ENCODE measurements at places on chromosomes 1 and 21.

- DNase-seq = no peak
Observed at GRCh38 chr1:147781056-147781471, 20.7 kb upstream of the GJA5 start.

GRCh38 chr1:12346483-12347151 lies 116.8 kb downstream of the VPS13D start:
- DNase-seq = no peak

DNA sequence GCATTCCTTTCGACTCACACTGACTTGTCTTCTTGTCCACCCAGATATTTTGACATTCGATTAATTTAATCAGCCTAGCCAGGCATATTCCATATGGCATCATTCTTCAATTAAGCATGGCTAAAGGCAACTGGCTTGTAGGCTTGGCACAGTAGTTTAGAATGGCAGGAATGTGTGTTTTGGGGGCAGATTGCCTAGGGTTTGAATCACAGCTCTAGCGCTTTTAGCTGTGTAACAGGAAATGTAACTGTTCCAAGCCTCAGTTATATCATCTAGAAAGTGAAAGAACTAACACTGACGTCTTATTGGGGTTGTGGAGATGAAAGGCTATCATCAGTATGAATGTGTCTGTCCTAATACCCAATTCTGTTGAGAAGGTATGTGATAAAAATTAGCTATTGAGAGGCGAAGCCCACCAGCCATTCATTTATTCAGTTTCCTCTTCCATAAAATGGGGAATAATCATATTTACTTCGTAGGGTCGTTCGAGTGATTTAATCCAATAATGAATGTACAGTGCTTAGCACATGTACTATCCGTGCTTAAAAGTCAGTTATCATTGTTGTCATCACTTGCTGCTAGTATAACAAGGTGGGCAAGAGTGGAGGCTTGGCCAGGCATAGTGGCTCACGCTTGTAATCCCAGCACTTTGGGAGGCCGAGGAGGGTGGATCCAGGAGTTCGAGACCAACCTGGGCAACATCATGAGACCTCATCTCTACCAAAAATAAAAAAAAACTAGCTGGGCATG lies 41.6 kb upstream of the GRHL3 start:
- no peak for DNase-seq

- DNase-seq = no peak
Observed at GRCh38 chr1:5994713-5995621, 2.7 kb upstream of the NPHP4 start.

- DNase-seq = no peak
Observed at GRCh38 chr1:20126041-20126805, 6.9 kb upstream of the PLA2G2D start.

Data from Kasumi-1 (cell line).